Cardiac muscle cell (in vitro differentiated cells and primary cell): ENCODE measurements at places on chromosomes 2 and 18.

DNA sequence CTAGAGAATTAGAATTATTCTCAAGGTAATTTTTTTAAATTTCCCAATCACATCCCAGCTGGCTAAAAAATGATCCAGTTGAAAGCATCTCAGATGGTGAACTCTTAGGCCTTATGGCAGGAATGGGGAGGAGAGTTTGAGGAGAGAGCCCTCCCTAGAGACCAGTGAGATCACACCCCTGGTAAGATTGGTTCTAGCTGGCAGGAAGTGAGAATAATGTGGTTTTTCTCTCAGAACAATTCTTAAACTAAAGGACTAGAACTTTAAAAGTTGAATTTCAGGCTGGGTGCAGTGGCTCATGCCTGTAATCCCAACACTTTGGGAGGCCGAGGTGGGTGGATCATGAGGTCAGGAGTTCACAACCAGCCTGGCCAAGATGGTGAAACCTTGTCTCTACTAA lies 120.2 kb downstream of the MYO3B start:
- DNase-seq = peak; percentile 2

GRCh38 chr2:231965102-231965501 lies 3.6 kb downstream of the DIS3L2 start:
- peak; percentile 7 for DNase-seq

- DNase-seq = no peak
Measured at GRCh38 chr2:63658176-63658968, 69.6 kb downstream of the MDH1 start.

- DNase-seq = no peak
Measured at GRCh38 chr2:109594246-109594885, 19.4 kb downstream of the SEPTIN10 start.

DNA sequence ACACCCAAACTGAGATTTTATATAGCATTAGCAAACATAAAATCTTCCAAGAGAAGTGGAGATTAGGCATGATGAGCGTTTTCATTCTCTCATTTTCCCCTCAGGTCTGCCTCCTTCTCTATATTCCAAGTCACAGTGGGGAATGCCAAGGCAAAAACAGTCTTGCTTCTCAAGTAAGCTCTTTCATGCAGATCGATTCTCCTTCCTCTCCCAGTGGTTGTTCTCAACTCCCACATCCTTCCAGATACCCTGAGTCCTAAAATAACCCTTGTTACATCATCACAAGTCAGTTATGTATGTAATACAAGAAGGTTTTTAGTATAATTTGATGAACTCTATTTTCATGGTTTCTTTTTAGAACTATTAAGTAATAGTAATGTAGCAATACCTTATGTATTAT lies 150.6 kb downstream of the TXNL1 start:
- no peak for DNase-seq

DNA sequence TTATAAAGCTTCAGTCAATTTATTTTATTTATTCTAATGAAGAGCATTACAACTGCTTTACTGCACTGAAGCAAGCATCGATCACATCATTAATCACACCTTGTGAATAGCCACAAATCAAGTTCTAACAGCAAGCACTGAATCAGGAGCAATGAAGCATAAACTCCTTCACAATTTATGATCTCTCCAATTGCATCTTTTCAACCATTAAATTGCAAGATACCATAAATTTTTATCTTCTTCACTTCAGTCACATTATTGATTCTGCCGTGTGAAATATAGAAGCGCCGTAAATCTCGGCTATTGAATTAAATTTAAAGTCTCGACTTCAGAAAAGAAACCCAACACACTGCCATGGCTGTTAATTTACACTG lies 298.7 kb downstream of the CDCA7 start:
- DNase-seq = no peak

- no peak for DNase-seq
Measured at GRCh38 chr2:3009005-3009404, 368.6 kb downstream of the EIPR1 start.

DNA sequence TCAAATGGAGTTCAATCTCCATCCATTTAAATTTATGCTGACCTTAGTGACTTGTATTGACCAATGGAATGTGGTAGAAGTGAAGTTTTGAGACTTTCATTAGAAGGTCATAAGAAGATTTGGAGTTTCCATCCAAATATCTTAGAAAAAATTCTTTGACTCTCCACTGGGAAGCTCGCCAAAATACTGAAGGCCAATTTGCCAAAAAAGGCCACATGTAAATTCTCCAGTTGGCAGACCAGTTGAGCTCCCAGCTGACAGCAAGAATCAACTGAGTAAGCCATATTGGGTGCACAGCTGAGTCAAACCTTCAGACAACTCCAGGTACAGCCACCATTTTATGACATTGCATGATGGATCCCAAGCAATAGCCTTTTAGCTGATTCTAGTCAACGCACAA lies 228.3 kb upstream of the SETBP1 start:
- no peak for DNase-seq

- no peak for DNase-seq
Measured at GRCh38 chr2:196372811-196373664, 201.7 kb upstream of the STK17B start.

GRCh38 chr2:59425247-59425646 lies 1128.2 kb downstream of the BCL11A start:
- DNase-seq = no peak

DNA sequence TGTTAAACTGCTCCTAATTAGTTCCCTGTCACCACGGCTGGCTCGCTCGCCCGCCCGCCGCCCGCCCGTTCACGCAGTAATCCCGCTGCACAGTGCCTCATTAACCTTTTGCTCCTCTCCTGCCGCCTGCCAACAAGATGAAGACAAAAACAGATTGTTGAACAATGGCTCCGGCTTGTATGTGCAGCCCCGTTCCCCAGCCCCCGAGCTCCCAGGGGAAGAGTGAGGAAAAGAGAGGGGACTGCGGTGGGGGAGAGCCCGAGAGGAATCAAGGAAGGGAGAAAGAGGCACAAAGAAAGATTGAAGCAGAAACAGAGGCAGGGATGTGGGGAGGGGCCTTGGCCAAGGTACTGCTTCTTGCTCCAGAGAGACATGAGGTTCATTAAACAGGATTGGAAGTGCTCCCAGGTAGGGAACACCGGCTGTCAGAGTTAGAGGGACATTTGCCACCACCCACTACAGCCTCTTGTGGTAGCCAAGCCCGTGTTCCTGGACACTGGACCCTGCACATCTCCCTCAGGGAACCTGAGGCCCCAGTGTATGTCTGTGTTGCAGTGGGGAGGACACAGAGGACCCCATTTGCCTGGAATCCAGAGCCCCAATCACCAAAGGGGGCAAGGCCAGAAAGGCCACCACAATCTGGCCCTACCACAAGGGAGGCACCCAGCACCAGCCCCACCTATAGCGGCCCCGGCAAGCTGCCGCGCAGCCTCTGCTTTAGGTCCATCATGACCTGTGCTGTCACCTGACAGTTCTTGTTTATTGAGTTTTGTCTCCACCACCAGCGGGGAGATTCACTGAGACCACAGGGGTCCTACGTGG lies 38.1 kb downstream of the EMX1 start:
- no peak for DNase-seq

DNA sequence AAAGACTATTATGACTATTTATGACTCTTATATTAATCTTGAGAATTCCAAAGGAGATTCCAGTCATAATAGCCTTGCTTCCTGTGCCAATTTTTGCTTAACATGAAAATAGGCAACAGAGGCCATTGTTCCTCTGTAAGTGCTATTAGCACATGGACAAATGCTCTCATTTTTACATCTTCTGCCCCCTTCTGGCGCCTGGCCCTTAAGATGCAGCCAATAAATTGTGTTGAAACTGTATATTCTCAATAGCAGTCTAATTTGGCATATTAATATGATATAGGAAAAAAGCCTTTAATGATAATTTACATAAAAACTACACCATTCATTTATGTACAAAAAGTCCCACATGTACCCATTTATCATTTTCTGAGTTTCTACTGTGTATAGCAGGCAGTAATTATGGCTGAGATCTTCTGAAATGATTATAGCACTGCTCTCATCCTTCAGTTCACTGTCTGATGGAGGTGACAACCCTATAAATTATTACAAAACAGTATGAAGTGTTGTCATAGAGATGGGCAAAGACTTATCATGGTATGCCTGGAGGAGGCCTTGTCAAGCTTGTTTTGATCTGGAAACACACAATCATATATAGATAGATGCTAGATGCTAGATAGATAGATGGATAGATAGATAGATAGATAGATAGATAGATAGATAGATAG lies 613.3 kb downstream of the TSN start:
- no peak for DNase-seq

- no peak for DNase-seq
Measured at GRCh38 chr18:8767340-8767739, 62.0 kb downstream of the MTCL1 start.

- DNase-seq = peak; percentile 13
Measured at GRCh38 chr18:79795446-79795845, 2.3 kb upstream of the KCNG2 start.

DNA sequence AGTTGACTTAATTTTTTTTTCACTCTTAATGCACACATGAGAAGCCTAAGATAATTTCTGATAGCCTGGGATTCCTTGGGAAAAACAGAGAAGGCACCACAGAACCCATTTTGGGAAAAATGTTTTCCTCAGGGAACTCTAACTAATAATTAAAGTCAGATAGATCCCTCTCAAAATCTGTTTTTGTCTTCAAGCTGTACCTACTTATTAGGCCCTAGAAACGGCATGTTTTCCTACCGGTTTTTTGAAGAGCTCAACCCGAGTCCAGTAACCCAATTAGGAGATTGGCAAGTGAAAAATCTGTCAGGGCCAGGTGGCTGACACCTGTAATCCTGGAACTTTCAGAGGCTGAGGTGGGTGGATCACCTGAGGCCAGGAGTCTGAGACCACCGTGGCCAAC lies 16.1 kb upstream of the PDK1 start:
- DNase-seq = no peak

DNA sequence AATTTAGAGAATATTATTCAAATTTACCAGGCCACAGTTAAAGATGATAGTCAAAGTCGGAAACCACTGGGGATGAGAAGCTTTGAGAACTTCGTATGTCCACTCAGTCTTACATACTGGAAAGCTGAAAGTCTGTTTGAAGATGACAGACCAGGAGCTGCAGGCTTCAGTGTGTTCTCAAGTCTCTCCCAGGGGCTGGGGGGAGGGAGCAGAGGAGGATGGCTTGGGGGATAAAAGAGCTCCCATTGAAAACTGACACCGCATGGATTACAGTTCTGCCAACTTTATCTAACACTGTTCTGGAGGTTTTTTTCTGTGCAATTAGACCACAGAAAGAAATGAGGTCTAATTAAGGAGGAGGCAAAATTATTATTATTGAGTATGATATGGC lies 170.5 kb upstream of the ALKAL2 start:
- DNase-seq = peak; percentile 28

- DNase-seq = peak; percentile 62
Measured at GRCh38 chr2:15588329-15588919, 3.2 kb upstream of the DDX1 start.

DNA sequence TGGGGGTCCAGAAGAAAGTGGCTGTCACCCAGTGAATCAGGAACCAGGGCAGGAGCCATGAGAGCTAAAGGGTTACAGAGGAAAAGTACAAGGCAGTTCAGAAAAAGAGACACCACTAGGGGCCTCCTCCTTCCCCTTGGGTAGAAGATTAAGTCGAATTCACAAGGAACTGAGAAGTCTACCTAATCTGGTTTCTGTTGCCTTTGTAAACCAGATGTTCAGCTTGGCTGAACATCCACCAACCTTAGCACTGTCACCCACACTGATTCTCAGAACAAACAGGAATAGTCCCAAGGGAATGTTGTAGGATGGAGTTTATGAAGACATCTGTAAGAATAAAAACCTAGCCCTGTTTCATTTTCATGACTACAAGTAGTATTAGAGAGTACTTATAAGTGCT lies 90.4 kb upstream of the NOSTRIN start:
- DNase-seq = no peak

- no peak for DNase-seq
Measured at GRCh38 chr18:62763101-62763521, 47.8 kb downstream of the PHLPP1 start.

GRCh38 chr2:212547716-212548454 lies 9.3 kb upstream of the ERBB4 start:
- DNase-seq = no peak

DNA sequence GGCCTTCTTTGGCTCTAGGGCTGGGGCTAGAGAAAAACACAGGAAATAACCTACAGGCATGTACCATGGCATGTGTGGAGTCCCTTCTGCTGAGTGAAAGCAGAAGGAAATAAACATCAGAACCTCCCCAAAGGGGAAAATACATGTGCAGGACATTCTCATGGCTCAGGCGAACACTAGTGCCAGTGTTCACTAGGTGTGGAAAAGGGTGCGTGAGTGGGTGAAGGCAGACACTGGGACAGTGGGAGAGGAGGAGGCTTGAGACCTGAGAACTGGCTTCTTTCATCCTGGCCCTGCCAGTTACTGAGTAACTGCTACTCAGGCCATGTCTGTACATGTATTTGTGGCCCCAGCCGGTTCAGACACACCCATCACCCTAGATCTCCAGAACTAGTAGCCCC lies 268.2 kb downstream of the PRKCE start:
- no peak for DNase-seq

DNA sequence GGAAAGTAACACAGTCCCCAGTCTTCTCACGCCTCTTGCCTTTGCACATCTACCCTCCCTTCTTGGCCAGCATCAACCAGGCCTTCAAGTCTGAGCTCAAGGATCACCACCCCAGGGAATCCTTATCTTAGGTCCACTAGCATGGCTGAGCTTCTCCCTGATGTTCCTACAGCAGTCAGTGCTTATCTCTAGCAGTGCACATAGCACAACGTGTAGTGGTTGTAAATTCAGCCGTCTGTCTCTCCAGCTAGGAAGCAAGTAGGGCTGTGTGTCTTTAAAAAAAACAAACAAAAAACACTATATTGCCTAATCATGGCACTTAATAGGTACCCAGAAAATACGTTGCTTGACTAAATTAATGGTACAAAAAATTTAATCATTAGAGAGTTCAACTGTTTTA lies 29.2 kb downstream of the KCNG3 start:
- DNase-seq = peak; percentile 33

- no peak for DNase-seq
Measured at GRCh38 chr2:21396252-21396651, 272.5 kb downstream of the TDRD15 start.

DNA sequence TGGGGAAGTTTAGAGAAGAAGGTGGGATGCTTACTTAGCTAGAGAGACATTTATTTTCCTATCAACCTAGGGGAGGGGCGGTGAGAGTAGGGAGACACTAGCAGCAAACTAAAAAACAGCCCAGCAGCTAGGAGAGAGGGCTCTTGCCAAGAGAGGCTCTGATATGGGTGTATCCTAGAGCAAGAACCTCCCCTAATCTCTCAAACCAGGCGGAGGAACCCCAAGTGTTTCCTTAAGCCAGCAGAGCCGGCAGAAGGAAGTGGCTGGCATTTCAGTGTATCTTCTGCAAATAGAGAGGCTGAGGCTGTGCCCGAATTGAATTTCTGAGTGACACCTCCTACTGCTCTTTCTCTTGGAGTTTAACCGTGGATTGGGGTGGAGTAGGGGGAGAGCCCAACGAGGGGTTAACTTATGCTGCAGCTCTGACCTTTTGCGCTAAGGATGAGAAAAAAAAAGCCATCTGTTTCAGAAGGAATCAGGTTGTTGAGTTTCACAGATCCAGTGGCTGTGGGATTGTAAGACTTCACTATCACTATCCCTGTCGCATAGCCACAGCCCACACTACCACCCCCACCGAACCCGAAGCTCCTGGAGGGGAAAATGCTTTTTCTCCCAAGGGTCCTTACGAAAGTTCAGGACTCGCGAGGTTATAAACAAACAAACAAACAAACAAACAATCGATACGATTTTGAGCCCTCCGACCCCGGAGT lies 1.4 kb downstream of the ST8SIA5 start:
- no peak for DNase-seq
